Smooth muscle cell of the brain vasculature (primary cell): ENCODE measurements at places on chromosomes 3 and 15.

DNA sequence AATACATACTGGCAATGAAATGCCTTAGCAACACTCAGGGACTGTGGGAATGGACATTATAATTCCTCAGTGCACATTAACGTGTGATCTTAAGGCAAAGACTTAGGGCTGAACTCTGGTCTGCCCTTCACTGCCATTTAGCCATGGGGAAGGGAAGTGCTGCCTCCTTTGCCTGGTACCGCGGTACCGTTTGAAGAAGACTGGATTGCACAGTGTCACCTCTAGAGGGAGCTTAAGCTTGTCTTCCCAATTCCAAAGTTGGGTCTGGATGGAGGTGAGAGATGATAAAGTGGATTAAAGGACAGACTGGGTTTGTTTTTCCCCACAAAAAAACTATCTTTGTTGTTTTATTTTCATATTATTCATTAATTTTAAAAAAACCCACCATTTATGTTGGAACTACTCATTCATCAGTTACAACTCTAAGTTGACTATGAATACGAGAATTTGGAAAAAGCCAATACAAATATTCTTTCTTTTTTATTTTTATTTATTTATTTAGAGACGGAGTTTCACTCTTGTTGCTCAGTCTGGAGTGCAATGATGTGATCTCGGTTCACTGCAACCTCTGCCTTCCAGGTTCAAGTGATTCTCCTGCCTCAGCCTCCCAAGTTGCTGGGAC, 60.0 kb upstream of the SYN2 start:
- DNase-seq: no peak

- DNase-seq: no peak
Measured at GRCh38 chr15:50189633-50190032, 7.6 kb downstream of the SLC27A2 start.

GRCh38 chr15:31510057-31510456, 183.4 kb downstream of the KLF13 start:
- no peak for DNase-seq

GRCh38 chr3:179957264-179957845, 79.4 kb downstream of the PEX5L start:
- DNase-seq: no peak

GRCh38 chr3:194114123-194114522, 21.8 kb upstream of the HES1 start:
- no peak for DNase-seq

GRCh38 chr3:117674321-117674720, 964.7 kb downstream of the TUSC7 start:
- no peak for DNase-seq

DNA sequence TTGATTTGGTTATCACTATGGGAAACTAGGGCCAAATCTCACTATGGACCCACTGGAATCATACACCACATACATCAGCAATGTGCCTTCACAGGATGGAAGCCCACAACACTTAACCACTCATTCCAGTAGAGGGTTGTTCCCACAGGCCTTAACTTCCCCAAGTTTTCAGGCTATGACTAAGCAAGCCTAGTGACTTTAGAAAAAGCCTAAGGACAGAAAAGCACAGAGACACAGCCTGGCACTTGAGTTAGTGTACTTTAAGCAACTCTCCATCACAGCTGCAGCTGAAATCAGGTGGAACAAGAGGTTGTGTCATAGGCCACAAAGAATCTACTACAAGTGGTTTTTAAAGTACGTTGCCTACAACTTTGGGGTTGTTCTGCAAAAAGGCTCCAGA, 128.7 kb downstream of the LRRN1 start:
- DNase-seq: no peak
